ENCODE measurements at places on chromosomes 3 and 15.

- no peak for DNase-seq
These were observed 120.1 kb downstream of the ANP32A start for GRCh38 chr15:68700455-68701123.

GRCh38 chr3:8665407-8665896, 20.9 kb upstream of the SSUH2 start:
- no peak for DNase-seq

GRCh38 chr3:33729993-33730392, 11.9 kb upstream of the CLASP2 start:
- DNase-seq: no peak

DNA sequence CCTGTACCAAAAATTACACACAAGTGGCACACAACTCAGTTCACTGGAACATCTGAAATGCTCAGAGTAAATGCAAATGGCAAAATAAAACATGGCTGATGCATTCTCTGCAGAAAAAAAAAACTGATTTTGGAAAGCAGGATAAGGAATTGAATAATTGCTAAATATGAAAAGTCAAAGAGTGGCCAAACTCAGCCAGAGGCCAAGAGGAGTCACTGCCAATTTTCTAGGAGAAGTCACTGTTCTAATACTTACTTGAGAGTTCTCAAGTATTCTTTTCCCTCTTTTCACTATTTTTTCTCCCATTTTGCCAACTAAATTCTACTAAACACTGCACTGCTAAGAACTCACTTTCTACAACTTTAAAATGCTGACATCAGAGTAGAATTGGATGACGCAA, 1018.6 kb downstream of the TUSC7 start:
- DNase-seq: no peak

DNA sequence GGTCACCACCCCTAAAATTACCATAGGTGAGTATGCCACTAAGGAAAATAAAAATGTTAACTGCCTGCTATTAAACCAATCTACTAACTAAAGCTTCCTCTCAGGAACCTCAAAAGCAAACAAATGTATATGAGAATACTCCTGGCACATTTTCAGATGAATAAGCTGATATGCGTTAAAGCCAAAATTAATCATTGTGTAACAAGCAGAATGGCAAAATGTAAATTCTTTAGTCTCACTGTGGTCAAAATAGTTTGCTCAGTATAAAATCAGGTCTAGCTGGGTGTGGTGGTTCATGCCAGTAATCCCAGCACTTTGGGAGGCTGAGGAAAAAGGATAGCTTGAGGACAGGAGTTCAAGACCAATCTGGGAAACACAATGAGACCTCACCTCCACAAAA, 53.6 kb downstream of the SUMF1 start:
- DNase-seq: no peak

- DNase-seq: no peak
These were observed 268.5 kb downstream of the LRTM1 start for GRCh38 chr3:54659347-54659746.

DNA sequence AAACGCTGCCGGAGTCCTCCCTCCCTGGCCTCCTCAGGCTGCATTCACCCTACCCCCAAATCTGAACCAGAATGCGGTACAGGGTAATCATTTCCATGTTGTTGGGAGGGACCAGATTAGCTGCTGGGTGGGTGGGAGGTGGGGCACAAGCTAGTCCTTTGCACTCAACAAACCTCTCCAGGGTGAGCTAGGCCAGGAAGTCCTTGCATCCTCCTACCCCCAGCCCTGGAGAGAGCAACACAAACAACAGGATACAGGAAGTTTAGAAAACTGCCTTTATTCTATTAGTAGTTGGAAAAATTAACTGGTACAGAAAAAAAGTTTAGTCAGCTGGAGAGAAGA, 702 bp upstream of the GPX1 start:
- DNase-seq: no peak

DNA sequence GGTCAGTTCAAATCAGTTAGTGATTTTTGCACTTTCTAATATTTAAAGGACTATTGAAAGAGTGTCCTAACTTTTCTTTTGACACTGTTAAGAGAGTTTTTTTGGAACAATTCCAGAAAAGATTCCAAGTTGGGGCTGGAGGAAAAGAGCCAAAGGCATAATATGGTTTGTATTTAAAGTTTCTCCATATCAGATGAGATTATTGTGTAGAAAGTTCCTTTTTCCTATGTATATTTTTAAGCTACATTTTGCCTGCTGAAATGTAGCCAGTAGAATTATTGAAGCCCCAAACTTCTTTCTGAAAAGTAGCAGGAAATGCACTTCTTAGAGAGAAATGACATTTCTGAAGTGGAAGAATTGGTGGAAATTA, 136.5 kb upstream of the TSC22D2 start:
- no peak for DNase-seq

- DNase-seq: no peak
These were observed 60.9 kb downstream of the MSL2 start for GRCh38 chr3:136135039-136135802.

GRCh38 chr3:53030619-53031449, 15.0 kb downstream of the SFMBT1 start:
- DNase-seq: peak; percentile 27

DNA sequence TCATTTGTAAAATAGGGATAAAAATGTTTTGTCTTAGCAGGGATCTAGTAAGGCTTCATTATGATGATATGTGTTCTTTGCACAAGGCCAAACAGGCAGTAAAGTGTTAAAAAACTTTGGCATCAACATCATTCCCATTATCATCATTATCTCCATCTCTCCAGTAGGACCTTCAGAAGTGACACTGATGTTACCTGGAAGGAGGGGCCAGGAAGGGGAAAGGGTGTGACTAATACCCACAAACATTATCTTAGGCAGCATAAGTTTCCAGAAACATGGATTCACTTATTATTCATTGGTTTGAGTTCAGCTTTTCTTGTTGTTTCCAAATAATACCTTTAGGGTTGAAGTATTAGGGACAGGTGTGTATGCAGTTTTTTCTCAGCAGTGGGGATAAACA, 399.6 kb downstream of the PTPRG start:
- no peak for DNase-seq

GRCh38 chr3:114730397-114730796, 416.7 kb downstream of the ZBTB20 start:
- DNase-seq: no peak

DNA sequence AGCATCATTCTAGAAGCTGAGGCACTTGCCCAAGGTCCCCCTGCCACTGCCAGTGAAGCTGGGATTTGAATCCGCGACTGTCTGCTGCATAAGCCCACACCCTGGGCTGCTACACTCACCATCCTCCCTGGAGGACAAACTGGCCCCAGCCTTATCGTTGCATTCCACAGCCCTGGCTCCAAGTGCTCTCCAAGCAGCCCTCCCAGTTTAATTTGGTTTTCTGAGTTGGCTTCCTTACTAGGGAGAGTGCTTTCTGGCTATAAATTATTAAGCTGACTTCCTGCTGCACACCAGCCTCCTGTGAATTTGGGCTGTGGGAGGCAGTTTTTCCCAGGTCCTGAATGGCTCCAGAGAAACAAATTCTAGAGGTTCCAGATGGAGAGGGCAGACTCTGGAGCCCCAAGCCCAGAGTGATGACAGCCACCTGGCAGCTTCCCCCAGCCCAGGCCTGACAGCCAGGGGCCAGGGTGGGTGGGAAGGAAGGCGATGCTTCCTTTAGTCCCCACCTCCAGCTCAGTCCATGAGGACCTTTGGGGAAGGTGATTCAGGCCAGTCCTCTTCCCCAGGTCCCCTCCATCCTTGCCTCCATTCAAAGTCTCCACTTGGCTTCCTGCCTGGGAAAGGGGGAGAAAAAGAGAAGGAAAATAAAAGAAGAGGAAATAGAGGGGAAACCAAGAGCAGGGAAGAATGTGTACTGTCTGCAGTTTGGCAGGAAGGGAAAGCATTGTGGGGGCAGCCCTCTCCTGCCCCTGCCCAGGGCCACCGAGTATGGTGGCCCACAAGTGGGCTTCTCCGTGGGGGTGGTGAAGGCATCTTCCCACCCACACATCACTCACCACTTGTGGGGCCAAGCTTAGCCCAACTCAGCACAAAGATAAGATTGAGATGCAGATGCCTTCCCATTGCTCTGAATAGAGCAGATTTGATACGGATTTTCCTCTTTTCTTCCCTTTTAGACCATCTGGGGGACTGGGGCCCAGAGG, 69.6 kb downstream of the SEMA5B start:
- no peak for DNase-seq

GRCh38 chr3:130430266-130430665, 84.8 kb downstream of the COL6A5 start:
- no peak for DNase-seq

DNA sequence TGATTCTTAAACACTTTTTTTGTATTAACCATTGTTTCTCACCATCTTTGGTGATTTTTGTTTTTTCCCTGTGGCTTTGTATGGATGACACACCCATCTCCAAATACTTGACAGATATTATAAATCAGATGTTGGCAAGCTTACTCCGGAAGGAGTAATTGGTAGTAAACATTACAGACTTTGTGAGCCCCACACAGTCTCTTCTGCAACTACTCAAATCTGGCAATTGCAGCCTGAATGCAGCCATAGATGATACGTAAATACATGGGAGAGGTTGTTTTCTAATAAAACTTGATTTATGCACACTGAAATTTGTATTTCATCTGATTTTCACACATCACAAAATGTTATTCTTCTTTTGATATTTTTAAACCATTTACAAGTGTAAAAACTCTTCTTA, 331.5 kb downstream of the ARPP21 start:
- no peak for DNase-seq

GRCh38 chr3:142651711-142652110, 55.5 kb downstream of the PLS1 start:
- no peak for DNase-seq

DNA sequence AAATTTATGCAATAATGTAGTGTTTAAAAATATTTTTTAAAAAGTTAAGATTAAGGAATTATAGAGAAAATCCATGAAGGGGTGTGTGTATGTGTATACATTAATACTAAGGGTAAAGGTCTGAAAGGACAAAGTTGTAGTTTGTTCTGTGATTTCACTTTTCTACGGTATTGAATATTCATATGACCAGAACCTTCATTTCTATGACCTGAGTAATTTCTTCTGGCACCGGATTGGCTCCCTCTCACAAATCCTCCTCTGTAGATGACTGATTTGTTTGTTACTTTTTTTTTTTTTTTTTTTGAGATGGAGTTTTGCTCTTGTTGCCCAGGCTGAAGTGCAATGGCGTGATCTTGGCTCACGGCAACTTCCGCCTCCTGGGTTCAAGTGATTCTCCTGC, 20.9 kb downstream of the GMPS start:
- DNase-seq: no peak

DNA sequence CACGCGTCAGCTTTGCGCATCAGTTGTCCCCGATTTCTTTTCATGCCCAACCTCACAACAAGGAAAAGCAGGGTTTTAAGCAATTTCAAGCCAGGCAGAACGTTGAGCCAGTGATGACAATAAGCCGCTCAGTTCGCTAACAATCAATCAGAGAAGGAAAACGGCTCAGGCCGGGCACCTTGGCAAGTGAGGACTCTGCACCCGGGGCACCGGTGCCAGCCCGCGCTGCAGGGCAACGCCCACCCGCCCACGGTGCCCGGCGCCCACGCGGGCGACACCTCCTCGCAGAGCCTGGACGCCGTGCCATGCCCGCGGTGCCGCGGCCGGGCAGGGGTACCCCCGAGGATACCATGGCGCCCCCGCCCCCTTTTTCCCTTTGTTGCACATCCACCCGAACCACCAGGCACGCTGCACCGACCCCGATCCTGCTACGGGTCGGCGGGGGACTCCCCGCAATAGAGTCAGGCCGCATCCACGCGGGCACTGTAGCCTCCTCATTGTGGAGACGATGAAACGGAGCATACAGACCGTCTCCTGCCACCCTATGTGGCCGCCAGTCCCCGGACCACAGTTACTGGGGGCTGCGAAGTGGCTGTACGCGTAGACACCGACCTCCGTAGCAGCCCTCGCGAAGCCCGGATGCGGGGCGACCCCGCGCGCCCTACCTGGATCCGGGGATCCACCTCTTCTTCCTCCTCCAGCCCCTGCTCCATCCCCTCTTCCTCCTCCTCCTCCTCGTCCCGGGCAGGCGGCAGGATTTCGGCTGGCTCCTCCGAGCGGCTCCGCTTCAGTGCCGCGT, 581 bp downstream of the SH3BP5 start:
- peak; percentile 20 for DNase-seq

All from activated naive CD4-positive, alpha-beta T cell (primary cell).